ENCODE measurements at places on chromosomes 4 and X.

DNA sequence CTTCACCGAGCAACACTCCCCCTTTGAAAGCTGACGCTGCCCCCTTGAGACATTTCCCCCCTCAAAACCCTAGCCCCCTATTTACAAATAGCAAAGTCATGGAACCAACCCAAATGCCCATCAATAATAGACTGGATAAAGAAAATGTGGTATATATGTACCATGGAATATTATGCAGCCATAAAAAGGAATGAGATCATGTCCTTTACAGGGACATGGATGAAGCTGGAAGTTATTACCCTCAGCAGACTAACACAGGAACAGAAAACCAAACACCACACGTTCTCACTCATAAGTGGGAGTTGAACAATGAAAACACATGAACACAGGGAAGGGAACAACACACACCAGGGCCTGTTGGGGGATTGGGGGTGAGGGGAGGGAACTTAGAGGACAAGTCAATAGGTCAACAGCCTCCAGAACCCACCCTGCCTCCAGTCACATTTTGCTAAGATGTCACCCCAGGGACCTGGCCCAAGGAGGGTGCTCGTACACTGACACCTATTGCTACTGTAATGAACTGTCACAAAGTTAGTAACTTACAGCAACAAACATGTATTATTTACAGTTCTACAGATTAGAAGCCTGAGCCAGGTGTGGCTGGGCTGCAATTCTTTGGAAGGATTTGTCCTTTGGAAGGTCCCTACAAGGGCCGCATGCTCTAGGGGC lies 20.6 kb downstream of the SCD5 start:
- DNase-seq = no peak

GRCh38 chr4:153530284-153530999 lies 64.3 kb downstream of the TMEM131L start:
- DNase-seq = no peak

DNA sequence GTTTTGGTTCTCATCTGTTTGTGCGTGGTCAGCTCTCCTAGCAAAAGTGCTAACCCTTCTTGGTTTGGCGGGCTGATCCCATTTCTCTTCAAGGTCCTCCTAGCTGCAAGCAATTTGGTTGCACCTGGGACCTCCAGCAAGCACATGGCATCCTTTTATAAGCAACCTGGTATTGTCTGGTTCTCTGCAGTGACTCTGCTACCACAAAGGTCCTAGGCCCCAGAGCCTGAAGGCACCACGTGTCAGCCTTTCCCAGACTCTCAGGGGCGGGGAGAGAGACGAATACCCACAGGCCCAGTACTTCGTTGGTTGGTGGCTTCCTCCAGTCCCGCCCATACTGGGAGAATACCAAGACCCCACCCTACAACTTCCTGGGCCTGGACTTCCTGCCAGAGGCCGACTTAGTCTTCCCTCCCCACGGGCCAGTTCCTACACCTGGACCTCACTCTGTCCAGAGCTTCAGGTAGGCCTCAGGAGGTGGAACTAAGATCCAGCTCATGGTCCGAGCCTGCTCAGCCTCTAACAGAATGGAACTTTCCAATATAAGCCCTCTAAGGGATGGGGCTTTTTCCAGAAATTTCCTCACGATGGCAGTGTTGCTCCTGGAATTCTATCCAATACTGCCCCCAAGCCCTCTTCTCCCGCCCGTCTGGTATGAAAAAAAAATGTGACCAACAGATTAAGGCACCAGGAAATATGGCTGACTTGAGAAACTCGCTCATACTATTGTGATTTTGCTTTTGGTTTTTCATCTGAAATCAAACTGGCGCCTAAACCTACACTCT lies 192.5 kb upstream of the STK26 start:
- no peak for DNase-seq

- DNase-seq = no peak
These were observed at the start of gene TBC1D9 for GRCh38 chr4:140756319-140757231. TSS of gene TBC1D9 (minus strand) at chr4:140756385. CDS start at chr4:140756045, 340 bp downstream.

- no peak for DNase-seq
These were observed 17.0 kb downstream of the GPAT3 start for GRCh38 chr4:83552924-83553323.

DNA sequence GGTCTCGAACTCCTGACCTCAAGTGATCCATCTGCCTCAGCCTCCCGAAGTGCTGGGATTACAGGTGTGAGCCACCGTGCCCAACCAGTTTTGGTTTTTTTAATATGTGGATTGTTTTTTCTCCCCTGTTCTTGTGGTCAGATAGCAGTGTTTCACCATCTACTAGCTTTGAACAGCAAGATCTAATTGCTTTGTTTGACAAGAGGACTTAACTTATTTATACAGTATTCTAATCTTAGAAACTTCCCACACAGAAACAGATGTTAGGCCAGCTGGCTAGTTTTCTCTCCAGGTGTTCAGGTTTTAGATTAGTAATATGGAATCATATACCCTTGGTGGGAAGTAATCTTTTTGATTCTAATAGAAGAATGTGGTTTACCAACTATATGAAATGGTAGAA lies 12.9 kb downstream of the ING2 start:
- DNase-seq = no peak

DNA sequence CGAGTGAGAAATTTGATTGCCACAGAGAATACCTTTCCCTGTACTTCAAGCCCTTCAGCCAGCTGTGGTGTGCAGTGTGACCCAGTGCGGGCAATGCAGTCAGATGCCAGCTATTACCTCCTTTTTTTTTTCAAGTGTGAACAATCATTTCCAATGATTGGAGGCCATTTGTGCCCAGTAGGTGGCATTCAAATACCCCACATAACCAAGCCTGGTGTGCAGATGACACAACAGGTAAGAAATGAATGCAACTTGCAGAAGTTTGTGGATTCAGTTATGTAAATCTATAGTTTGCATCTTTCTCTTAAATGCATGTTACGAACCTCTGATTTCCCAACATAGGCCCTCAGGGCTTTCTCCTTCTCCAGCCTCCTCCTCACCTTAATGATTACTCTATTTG lies 98.0 kb downstream of the CLCN4 start:
- DNase-seq = no peak

DNA sequence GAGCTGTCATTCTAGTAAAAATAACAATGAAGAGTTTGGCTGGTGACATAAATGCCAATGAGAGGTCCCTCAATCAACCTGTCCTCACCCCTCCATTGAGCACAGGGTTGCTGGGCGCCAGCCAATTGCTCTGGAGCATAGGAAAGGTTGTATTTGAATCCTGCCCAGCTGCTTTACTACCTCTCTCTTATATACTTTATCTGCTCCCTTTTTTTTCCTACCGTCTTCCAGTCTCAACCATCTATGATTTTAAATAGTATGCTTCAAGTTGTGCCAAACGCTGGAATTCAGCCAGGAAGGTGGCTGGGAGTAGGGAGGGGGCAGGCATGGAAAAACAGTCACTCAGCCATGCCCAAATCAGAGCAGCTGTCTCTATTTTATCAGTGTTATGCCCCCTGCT lies 153.8 kb downstream of the NR3C2 start:
- DNase-seq = no peak

DNA sequence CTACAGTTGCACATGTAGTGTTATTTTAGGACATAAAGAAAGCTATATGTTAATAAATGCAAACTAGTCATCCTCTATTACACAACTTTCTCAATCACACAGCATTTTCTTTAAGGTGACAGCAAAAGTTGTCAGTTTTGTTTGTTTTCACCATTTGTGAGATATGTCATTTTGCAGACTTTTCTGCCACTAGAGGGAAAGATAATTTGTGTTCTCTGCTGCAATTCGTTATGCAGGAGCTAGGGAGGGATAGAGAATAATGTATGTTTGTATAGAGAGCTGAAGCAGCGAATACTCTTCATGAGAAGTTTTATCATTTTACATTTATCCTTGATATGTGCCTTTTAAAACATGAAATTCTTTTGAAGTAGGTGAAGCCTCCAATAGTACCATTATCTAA lies 670.6 kb upstream of the ATOH1 start:
- DNase-seq = no peak

GRCh38 chr4:17033025-17033767 lies 134.8 kb upstream of the LDB2 start:
- DNase-seq = no peak

GRCh38 chrX:17805120-17805519 lies 56.0 kb downstream of the RAI2 start:
- no peak for DNase-seq

DNA sequence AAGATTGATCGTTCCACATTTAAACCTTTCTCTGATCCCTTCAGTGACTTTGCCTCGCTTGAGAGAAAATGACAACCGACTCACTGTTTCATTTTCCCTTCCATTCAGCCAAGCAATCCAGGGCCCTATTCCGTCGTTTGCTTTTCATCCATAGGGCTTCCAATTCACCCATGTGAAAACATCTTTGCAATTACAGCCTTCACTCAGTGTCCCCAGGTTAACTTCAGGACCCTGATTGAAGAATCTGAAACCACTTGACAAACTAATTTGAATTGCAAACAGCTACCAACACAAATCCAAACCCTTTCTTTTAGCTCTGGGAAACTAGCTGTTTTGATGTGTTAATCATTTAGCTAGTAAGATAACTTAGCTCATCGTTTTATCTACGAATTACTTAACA lies 120.2 kb upstream of the FAM9C start:
- no peak for DNase-seq

DNA sequence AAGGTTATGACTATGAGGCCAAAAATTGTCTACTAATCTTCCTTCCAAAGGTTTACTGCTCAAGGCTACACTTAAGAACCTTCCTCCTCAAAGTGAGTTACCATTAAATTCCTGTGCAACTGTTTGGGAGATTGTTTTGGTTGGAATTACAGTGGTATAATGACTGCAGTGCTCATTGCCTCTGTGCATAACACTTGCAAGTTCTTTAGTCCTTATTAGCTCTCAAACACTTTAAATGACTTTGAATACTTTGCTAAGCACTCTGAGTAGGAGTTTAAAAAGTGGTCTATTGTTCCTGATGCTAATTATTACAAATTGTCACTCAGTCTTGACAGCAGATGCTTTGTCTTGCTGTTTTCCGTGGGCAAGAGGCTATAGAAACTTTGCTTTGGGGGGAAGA lies 422.8 kb upstream of the PABPC4L start:
- no peak for DNase-seq

- DNase-seq = no peak
These were observed 316.7 kb upstream of the DIPK2B start for GRCh38 chrX:45517090-45517973.

GRCh38 chrX:6681521-6682145 lies 146.7 kb upstream of the VCX3A start:
- DNase-seq = no peak

DNA sequence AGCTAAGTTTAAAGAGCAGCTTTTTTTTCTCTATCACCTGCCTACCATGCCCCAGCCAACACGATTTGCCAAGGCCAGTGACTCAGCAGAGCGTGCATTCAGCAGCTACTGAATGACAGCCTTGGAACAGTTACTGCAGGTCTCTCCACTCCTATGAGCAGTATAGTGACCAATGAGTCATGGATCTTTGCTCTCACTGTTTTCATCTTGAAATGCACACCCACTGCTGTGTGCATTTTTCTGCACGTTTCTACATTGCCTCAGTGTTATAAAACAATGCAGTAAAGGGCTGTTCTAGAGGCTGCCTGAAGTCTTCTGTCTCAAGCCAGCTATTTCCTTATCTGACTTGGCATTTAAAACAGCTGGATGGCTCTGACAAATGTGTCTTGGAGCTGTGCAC lies 66.0 kb upstream of the C4orf54 start:
- no peak for DNase-seq

DNA sequence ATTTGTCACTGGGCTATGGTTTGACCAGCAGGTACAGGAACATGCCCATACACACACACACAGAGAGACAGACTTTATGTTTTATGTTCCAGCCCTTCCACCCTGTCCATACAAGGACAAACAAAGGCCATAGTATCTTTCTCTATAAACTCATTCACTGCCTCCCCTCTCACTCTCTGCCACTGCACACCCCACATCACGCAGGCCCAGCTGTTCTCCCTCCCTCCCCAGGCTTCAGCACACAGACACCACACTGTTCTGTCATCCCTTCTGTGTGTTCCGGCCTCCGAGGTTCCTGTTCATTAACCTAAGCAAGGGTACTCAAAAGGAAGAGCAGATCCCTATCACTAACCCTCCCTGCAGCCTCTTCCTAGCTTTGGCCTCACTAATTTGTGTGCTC lies 17.8 kb downstream of the LAS1L start:
- DNase-seq = no peak

DNA sequence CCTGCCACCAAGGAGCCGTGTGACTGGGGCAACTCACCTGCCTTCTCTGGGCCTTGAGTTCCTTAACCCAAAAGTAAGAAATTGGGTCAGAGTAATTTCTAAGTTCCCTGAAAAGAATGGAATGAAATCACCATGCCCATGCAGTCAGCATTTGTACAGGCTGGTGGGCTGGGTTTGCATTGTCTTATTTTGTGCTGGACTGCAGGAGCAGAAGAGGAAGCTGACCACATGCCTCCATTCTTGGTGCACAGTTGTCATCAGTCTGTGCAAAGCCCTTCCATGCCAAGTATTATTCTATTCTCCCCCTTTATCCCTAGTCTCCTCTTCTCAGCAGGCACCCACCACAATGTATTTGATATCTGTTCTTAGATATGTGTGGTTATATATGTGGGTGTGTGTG lies 56.3 kb downstream of the FHDC1 start:
- no peak for DNase-seq

- no peak for DNase-seq
These were observed 44.4 kb upstream of the IL9R start for GRCh38 chrX:155953055-155953454.

- DNase-seq = no peak
These were observed 92.4 kb upstream of the AP1S2 start for GRCh38 chrX:15946783-15947580.

DNA sequence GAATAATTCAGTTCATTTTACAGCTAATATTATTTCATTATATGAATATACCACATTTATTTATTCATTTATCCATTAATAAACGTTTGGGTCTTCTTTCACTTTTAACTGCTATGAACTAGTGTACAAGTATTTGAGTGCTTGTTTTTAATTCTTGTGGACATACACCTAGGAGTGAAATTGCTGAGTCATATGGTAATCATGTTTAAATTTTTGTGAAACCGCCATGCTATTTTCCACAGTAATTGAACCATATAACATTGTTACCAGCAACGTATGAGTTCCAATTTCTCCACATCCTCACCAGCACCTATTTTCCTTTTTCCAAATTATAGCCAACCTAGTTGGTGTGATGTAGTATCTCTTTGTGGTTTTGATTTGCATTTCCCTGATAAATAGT lies 388.2 kb downstream of the MAGEE1 start:
- no peak for DNase-seq

- DNase-seq = no peak
These were observed 1.3 kb upstream of the FHIP1A start for GRCh38 chr4:151407466-151408379.

DNA sequence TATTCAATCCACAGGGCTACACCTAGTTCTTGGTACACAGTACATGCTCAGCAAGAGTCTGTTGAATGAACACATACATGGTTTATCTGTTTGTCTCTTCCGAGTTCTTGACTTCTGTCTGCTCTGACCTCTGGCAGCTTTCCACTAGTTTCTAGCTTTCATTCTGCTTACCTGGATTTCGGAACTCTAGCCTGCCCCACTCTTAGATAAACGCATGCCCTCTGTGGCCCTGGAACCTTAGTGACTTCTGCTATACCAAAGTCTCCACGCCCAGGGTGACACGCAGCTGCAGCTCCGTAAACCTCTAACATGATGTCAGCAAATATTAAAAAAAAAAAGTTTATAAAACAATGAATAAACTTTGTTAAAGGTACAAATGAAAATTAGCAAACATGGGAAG lies 1.3 kb upstream of the SLC25A4 start:
- no peak for DNase-seq

- no peak for DNase-seq
These were observed 37.1 kb downstream of the ENOPH1 start for GRCh38 chr4:82467471-82467870.
